ENCODE measurements at places on chromosomes 1 and 21.

- DNase-seq, result no peak
Measured at GRCh38 chr1:203280061-203280460, 25.3 kb upstream of the BTG2 start.

DNA sequence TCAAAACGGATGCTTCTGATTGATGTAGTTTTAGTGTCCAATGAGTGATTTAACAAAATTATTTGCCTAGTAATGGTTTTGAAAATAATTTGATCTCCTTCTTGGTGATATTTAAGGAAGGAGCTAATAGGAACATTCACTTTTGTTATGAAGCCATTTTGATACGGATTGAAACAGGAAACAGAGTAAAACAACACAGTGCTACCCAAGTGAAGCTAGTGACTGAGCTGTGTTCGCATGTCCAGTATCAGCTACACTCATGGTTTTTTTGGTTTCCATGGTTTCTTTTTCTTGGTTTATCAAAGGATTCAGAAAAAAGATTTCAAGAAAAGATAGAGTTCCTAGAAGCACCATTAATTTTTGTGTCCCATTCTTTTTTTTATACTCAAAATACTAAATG lies 40.1 kb upstream of the PLEKHO1 start:
- DNase-seq, result no peak

- DNase-seq, result no peak
Measured at GRCh38 chr1:201740670-201741111, 88.3 kb upstream of the IPO9 start.

GRCh38 chr1:119531606-119532323 lies 24.8 kb downstream of the HSD3B1 start:
- DNase-seq, result no peak

DNA sequence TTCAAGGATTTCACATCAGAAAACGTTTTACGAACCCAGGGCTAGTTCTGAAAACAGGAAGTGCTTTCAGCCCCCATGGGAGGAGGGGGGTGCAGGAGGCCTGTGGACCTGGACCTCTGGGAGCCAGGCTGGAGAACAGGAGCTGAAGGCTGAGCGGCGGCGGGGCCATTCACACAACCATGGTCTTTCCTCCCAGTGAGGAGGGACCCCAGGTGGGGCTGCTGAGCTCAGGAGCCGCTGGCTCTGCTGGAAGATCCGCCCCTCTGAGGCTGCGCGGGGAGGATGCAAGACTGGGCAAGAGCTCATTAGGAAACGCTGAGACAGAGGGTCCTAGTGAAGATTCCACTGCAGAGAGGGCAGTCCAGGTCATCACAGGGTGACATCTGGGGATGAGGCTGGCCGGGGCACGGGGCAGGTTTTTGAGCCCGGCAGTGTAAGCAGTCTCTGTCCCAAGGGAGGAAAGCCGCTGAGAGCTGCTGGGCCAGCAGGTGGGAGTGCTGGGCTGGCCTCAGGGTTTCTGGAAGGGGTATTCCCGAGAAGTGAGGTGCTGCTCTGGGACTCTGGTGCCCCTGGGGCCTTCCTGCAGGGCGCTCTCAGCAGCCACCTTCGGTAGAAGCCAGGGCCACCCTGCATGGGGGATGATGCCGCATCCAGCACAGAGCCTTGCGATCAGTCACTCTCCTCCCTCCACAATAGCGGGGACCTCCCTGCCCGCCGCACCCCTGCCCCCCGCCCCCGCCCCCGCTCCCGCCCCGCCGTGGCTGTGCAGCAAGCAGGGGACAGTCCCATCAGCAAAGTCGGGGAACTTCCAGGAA lies 7.5 kb downstream of the MX2 start:
- no peak for DNase-seq

Data from midbrain (tissue), 1 donor.